Esophagus muscularis mucosa (tissue), 4 donors: ENCODE measurements at places on chromosomes 16 and 17.

DNA sequence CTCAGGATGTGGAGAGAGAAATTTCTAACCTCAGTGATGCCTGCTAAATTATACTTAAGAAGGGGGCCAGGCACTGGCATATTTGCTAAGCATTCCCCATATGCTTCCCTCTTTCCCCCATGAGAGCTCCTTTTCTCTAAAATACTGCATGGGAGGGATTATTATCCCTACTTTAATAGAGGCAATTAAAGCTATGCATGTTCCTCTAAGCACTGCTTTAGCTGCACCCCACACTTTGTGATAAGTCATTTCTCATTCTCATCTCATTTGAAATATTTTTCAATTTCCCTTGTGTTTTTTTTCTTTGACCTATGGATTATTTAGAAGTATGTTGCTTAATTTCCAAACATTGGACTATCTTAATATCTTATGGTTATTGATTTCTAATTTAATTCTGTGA, 72.1 kb upstream of the CIBAR2 start:
- H3K27me3 ChIP-seq, result no peaks in the 10 kb centered on the region
- peaks cover 14% of the 10 kb centered on the region for H3K4me1 ChIP-seq
- no peak overlapping the region for H3K4me3 ChIP-seq
- peaks cover 29% of the 10 kb centered on the region for H3K36me3 ChIP-seq

- H3K4me1 ChIP-seq, result no peaks in the 10 kb centered on the region
- DNase-seq, result no peak
- H3K27ac ChIP-seq, result no peak overlapping the region
Observed at GRCh38 chr17:67021743-67022450, 22.5 kb upstream of the CACNG1 start.

DNA sequence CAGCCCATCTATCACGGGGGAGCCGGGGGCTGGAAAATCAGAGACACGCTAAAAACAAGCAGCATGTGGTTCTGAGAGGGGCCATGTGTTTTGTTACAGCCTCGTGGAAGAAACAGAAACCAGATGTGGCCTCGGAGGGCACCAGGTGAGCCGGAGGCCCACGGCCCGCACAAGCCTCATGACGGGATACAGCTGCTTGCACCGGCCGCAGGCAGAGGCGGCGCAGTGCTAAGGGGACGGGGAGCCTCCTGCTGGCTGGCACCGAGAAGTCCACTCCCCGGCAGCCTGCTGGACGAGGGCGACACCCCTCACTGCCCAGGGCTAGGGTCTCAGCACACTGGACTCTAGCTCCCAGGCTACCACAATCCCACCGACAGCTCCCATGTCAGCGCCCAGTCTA, 19.2 kb downstream of the NDUFAF8 start:
- H3K27ac ChIP-seq, result no peak overlapping the region
- H3K36me3 ChIP-seq, result peaks cover 30% of the 10 kb centered on the region
- no peaks in the 10 kb centered on the region for H3K27me3 ChIP-seq
- DNase-seq, result no peak
- H3K4me3 ChIP-seq, result no peak overlapping the region
- H3K4me1 ChIP-seq, result peaks cover 14% of the 10 kb centered on the region

DNA sequence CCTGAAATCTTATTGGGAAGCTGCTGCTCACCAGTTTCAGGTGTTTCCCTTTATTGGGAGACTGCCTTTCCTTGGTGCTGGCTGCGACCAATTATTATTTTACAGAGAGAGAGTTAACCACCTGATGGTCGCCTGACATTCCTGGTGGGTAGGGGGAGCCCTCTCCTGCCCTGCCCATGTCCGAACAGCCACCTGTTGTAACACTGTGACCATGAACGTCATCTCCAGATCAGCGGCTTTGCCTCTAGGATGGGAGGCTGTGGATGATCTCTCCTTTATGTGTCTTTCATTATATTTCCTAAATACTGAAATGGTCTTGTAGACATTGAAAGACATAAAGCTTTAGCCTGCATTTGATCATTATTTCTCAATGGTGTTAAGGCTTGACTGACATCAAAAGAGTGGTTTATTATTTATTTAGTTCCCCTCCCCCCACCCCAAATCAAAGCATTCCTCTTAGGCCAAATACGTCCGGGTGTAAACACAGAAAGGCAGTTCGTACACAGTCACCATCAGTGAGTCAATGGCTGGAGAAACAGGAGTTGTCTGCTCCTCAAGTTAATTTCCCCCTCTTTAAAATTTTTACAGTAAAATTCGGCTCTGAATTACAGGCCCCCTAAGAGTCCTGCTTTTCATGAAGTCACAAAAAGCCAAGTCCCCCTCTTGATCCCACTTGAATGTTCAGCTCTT, 57.8 kb upstream of the CACNG5 start:
- no peak for DNase-seq
- no peaks in the 10 kb centered on the region for H3K4me1 ChIP-seq
- H3K4me3 ChIP-seq, result no peak overlapping the region
- no peak overlapping the region for H3K27ac ChIP-seq
- no peaks in the 10 kb centered on the region for H3K27me3 ChIP-seq
- H3K36me3 ChIP-seq, result peaks cover 9% of the 10 kb centered on the region

DNA sequence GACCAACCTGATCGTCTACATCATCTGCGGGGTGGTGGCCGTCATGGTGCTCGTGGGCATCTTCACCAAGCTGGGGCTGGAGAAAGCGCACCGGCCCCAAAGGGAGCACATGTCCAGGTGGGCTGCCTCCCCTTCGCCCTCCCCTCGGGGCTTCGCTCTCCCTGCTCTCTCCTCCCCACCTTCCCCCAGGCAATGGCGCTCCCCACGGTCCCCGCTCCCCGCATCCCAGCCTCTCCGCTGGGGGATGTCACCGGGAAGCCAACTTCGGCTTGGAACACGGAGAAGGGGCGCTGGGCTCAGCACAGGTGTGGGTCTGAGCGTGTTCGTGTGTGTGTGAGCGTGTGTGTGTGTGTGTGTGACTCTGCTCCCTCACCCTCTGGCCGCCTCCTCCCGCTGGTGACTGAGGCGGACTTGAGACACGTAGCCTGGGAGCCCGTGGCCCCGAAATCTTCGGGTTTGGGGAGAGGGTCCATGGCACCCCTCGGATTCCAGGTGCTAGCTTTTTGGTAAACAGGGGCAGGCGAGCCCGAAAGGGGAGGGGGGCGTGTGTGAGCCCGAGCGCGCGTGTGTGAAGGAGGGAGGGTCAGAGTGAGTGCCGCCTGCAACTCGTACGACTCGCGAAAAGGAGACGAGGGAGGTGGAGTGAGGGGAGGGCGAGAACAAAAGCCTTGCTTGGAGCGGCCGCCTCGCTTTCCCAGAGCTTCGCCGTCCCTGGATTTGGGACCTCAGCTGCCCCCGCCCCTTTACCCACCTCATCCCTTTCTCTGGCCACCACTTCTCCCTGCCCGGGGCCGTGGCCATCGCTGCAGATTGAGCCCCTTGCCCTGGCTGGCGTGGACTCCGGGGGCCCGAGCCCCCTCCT, 1.3 kb downstream of the SHISA9 start:
- no peak overlapping the region for H3K27ac ChIP-seq
- no peaks in the 10 kb centered on the region for H3K36me3 ChIP-seq
- peaks cover 91% of the 10 kb centered on the region for H3K27me3 ChIP-seq
- no peak for DNase-seq
- peaks cover 26% of the 10 kb centered on the region for H3K4me1 ChIP-seq

- no peak overlapping the region for H3K27ac ChIP-seq
- peaks cover 6% of the 10 kb centered on the region for H3K4me1 ChIP-seq
- no peaks in the 10 kb centered on the region for H3K27me3 ChIP-seq
- DNase-seq, result no peak
Observed at GRCh38 chr17:60089096-60089806, 10.5 kb upstream of the HEATR6 start.
